ENCODE measurements at places on chromosomes 13 and 19.

GRCh38 chr13:51723529-51723928 lies 80.4 kb downstream of the DHRS12 start:
- DNase-seq = no peak

DNA sequence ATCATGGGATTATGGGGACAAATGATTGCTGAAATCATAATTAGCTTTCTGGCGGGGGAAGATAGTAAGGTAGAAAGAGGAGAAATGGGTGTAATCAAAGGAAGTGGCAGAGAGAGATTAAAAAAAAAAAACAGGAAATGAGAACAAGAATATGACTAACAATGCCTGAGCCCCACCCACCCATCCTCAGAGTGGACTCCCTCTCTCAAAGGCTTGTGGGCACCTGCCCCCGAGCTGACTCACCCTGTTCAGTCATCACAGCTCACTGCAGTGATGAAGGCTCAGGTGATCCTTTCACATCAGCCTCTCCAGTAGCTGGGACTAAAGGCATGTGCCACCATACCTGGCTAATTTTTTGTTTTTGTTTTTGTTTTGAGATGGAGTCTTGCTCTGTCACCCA lies 26.4 kb upstream of the TPT1 start:
- no peak for DNase-seq

DNA sequence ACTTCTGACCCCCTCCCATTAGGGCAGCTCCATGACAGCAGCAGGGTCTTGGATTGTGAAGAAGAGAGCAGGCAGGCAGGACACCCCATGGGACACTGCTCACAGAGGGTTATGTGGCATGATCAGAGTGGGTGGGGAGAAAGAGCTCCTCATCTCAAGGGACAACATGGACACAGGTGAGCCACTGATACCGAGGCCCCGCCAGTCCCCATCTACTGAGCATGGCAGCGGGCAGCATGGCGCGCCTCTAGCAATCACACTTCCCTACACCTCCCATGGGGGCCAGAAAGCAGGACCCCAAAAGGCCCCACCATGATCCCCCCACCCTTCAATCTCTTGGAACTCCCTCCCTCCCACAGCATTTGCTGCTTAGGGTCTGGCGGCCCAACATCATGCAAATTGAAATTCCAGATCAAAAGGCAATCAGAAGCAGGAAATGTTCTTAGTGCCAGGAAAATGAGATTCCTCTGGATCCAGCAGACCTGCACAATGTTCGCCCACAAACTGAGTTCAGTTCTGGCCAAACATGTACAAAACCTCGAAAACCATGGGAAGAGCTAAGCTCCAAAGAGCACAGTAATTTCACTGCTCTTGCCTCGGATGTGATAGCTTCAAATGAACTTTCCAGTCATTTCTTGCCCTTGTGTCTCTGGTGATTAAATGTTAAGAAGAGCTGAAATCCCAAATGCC lies 14.8 kb downstream of the DOCK9 start:
- no peak for DNase-seq

GRCh38 chr13:39786091-39786490 lies 130.6 kb downstream of the COG6 start:
- DNase-seq = no peak

DNA sequence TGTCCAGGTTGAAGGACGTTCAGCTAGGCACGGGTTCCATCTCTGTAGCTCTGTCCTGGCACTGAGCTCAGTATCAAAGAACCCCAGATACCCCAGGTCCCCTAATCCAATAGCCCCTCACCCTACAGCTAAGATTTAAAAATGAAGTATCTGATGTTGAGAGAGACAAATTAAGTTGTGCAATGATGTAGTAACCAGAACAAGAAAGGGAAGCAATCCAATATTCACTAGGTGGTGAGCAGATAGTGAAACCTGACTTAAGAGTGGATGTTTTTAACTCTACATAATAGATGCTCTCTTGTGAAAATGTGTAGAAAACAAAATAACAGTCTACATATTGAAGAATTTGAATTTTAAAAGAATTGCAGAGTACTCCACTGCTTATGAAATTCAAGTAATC lies 1.8 kb downstream of the ACOD1 start:
- no peak for DNase-seq

DNA sequence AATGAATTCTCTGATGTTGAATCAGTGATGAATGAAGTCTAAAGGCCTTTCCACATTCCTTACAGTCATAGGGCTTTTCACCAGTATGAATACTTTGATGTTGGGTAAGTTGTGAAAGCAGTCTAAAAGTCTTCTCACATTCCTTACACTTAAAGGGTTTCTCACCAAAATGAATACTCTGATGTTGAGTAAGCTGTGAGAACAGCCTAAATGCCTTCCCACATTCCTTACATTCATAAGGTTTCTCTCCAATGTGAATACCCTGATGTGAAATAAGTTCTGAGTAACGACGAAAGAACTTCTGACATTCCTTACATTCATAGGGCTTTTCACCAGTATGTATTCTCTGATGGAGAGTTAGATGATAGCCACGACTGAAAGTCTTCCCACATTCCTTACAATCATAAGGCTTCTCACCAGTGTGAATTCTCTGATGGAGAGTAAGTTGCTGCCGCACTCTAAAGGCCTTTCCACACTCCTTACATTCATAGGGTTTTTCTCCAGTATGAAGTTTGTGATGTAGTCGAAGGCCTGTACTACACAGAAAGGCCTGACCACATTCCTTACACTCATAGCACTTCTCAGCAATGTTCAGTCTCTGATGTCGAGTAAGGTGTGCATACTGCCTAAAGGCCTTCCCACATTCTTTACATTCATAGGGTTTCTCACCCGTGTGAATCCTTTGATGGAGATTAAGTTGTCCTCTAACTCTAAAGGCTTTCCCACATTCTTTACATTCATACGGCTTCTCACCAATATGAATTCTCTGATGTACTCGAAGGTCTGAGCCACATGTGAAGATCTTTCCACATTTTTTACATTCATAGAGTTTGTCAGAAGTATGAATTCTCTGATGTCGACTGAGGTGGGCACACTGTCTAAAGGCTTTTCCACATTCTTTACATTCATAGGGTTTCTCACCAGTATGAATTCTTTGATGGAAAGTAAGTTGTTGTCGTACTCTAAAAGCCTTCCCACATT lies 19.9 kb downstream of the ZFP30 start:
- DNase-seq = no peak

DNA sequence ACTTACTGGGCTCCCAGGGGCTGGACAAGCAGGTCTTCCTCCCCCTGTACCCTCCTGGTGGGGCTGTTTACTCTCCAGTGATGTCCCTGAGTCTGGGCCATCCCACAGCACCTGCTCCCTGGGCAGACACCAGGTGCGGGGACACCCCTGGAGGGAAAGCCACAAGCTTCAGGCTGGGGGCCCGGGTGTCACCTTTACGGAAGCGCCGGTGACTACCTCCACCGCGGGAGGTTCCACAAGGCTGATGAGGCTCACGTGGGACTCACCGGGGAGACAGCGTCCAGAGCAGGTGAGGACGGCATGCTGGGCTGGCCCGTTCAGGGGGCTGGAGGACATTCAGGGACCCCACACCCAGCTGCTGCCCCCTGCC lies 24.9 kb downstream of the NFILZ start:
- no peak for DNase-seq

DNA sequence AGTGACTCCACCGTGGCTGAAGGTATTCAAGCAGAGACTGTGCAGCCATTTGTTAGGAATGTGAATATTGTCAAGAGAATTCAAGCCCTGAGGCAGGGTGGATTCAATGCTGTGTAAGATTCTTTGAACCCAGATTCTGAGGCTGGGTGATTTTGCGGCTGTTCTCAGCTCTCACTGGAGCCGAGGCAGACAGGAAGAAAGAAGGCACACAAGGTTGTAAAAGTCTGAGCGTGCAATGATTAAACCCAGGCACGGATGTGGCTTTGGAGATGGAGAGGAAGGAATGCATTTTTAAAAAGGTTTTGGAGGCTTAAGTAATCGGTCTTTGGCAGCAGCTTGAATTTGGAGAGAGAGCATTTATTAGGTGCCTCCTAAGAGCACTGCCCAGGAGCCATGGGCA lies 187.9 kb downstream of the KATNAL1 start:
- DNase-seq = no peak

- no peak for DNase-seq
Observed at GRCh38 chr13:106762708-106763107, 194.8 kb upstream of the ARGLU1 start.

DNA sequence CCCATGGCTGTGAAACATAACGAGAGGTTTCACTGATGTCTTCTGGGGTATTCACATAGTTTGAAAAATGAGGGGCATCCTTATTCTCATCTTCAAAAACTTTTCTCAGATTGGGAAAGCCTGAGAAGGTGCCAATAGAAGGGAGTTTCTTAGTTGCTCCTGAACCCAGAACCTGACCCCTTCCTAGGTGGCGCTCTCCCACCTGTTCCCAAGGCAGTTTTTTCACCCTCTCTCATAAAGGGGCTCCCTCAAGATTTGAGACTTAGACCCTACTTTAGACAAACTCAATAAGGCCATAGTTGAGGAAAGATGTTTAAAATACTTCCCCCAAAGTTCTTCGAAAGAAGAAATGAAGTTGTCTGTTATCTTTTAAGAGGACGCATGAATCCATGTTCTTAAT lies 142.2 kb downstream of the FGF9 start:
- DNase-seq = no peak

DNA sequence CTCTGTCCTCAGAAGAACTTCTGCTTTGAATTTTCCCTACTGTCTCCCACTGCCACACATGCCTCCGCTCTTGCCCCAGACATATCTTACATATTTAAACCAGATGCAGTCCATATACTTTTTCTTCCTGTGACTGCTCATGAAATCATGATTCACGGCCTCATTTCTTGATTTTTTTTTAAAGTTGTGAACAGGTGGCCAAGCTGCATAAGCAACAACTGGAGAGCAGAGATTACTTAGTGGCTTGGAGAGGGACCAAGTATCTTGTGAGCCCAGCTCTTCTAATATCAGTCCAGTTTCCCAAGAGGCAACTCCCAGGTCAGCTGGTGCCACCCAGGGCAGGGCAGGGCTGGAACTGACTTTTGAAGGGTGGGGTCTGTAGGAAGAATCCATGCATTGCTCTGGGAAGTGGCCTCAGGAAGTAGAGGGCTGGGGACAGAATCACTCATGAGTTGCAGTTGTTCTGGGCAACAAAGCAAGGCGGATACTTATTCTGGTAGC lies 152.4 kb downstream of the LMO7 start:
- DNase-seq = no peak

DNA sequence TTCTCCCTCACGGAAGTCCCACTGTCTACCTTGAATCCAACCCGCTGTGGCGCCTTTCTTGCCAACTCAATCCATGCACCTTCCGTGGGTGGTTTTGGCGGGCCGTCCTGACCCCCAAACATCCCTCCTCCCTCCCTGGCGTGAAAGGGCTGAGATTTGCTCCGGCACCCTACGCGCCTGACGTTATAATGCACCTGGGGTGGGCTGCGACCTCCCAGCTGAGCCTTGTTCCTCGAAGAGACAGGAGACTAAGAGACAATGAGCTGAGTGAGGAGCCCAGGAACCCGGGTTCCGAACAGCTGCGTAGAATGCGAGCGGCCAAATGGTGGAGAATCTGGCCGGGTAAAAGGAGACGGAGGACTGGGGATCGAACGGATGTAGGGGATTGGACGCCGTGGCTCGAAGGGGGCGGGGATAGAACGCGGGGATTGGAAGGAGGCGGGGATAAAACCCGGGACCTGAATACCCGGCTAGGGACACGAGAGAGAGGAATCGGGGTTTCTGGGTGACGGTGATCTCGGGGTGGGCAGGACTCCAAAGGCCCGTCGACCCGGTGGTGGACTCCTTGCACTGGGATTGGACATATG lies at the start of gene CPT1C:
TSS of gene CPT1C (plus strand) at position 461 of the 587 bp plus-strand sequence. CDS start 1,137 bp downstream, outside the sequence.
- peak; percentile 90 for DNase-seq

- DNase-seq = no peak
Observed at GRCh38 chr19:56341948-56342347, 27.3 kb upstream of the ZSCAN5A start.

DNA sequence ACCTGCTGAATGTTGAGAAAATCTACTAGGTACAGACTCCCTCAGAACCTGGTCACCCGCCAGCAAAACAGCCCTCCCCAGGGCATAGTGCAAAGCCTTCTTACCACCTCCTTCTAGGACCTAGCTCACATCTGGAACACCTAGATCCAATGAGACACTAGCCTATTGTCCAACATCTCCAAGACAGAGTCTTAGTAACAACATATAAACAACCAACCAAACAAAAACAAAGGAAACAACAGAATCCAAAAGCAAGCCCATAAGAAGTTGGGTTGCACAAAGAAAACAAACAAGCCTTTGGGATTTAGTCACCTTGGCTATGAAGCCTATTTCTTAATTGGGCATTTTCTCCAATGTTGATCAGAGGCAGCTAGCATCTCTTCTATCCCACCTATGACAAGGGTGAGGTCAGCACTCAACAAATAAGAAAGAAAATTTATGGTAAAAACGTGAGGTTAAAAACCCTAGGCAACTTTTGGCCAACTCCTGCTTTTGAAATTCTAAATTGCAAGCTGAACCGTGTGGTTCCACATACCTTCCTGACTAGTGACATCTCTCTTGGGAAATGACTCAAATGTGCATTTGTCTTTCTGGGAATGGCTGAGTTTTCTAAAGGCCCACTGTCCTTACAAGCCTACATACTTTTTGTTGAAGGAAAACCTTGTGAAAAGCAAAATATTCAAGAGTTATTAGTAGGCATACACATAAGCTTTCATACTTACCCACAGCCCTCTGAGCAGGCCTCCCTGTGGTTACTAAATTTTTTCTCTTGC lies 66.7 kb downstream of the FAM216B start:
- no peak for DNase-seq

GRCh38 chr19:40813182-40813581 lies 14.2 kb downstream of the EGLN2 start:
- no peak for DNase-seq

DNA sequence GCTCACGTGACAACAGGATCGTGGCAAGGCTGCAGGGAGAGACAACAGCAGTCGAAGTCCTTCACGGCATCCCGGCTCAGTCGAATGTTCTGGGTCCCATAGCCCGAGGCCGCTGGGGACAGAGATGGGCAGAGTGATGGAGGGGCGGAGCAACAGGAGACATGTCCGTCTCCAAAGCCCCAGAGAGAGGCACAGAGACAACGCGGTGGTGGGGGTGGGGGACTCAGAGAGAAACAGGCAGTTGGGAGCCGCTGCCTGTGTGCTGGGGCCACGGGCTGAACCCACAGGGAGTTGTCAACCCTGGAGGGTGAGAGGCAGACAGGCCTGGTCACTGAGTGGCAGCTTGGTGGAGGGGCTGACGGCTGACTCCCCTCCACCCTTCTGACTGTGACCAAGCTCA lies 20.4 kb downstream of the NOSIP start:
- no peak for DNase-seq

- no peak for DNase-seq
Observed at GRCh38 chr13:21777813-21778212, 106.9 kb downstream of the FGF9 start.

DNA sequence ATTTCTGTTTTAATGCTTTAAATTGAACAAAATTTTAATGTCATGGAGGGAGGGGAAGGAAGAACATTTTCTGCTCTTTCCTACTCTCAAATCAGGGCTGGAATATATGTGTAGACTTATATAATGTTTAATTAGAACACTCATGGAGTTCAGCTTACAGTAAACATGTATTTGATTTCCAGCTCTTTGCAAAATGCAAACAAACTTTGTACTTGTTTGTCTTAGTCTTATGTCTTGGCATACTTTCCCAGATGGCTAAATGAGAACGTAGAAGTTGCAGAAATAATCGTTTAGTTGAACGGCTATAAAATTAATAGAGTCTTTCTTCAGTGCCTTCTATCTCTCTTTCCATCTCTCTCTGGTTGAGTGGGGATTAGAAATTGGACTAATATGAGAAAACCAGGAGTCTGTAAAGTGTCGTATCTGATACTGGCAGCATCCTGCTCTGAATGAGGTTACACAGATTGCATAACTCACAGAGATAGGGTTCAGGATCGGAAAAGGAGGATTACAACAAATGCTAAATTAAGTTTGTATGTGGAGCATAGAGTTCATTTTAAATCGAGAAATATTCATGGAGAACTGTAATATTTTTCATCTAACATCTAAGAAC lies 82.3 kb downstream of the FGF9 start:
- no peak for DNase-seq

All from NCI-H1694 treated with DMSO at 0.1 percent for 48 hours (cell line).